NCI-H1417 (cell line): ENCODE measurements at places on chromosomes 3 and 15.

GRCh38 chr3:162367429-162368260, 871.0 kb downstream of the OTOL1 start:
- DNase-seq: no peak

- DNase-seq: peak; percentile 58
These were observed 924 bp upstream of the SIN3A start for GRCh38 chr15:75452364-75452864.

- no peak for DNase-seq
These were observed 39.1 kb upstream of the DNAJC13 start for GRCh38 chr3:132378048-132378762.

- DNase-seq: no peak
These were observed 6.3 kb upstream of the CCR4 start for GRCh38 chr3:32945136-32945535.

- no peak for DNase-seq
These were observed 706.6 kb downstream of the SI start for GRCh38 chr3:164371681-164372080.

DNA sequence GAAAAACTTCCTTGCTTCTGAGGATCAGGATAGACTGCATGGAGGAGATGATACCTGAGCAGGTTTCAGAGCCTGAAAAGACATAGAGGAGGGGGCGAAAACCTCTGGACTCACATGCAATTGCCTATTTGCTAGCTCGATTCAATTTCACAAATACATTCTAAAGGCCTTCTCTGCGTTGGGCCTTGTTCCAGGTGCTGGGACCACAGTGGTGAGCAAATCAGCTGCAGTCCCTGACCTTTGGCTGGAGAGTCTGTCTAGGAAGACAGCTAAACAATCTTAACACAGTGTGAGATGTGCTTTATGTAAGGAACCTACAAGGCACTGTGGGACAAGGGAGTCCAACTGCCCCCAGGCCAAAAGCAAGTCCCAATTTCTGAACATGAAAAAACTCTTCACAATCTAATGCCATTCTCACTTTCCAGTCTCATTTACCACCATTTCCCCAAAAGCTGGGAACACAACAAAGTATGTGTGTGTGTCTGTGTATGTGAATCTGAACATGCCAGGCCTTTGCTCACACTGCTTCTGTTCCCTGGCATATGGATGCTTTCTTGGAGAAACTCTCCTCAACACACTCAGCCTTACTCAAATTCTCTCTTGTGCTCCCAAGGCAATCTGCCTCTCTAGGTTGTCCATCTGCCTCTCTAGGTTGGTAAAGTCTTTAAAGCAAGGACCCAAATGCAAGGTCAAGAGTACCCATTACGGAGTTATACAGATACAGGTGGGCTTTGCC, 2.1 kb upstream of the PCCB start:
- no peak for DNase-seq

GRCh38 chr3:148389916-148390315, 307.8 kb upstream of the AGTR1 start:
- DNase-seq: no peak

DNA sequence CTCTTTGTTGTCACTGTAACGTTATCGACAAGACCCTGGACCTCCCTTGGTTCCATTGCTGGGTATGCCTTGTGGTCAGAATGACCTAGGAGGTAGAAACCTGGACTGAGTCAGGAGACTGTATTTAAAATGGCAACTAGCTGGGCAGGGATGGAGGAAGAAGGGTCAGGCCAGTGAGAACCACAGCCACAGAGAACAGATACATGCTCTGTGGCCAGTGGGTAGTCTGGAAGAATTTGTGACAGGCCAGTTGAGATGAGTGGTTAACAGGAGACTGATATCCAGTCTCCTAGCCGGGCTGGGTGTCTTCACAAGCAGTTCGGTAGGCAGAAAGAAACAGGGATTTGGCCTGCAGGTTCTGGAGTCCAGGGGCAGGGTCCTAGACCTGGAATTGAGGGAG, 58.9 kb downstream of the SNRK start:
- no peak for DNase-seq

GRCh38 chr3:102182162-102182561, 252.7 kb upstream of the ZPLD1 start:
- DNase-seq: no peak

DNA sequence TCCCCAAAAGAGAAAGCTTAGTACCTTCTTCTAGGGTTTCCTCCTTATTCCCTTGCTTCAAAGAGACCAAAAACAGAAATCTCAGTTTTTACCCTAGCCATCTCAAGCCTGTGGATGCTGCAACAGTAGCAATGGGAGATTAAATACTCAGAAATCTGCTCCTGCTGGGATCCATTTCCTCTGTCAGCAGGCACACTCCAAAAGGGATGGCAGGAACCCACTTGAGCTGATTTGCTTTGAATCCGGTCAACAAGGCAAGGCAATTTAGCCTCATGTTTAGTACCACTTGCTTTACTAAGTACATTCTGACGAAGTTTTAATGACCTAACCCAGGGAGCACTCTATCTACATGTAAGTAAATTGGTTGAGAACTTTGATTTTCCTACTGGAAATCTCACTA, 590.0 kb upstream of the ADAMTS9 start:
- DNase-seq: peak; percentile 77

- DNase-seq: peak; percentile 73
These were observed 43.4 kb downstream of the RETNLB start for GRCh38 chr3:108713816-108714215.

DNA sequence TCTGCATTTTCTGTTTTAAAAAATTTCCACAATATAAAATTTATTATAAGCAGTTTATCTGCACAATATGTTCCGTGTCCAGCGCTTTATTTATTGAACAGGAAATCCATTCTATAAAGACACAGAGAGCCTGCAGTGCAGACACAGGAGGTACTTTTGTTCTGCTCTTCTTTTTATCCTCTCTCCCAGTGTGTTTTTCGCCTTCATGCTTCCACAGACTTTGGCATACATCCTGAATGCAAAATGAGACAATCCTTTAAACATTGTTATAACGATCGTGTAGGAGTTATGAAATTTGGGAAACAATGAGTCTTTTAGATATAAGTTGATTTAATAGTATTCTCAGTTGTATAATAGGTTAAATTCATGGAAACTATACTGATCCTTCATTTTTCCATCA, 749.2 kb downstream of the NAALADL2 start:
- no peak for DNase-seq

- no peak for DNase-seq
These were observed 233.4 kb downstream of the ADAMTS17 start for GRCh38 chr15:100108346-100108745.

DNA sequence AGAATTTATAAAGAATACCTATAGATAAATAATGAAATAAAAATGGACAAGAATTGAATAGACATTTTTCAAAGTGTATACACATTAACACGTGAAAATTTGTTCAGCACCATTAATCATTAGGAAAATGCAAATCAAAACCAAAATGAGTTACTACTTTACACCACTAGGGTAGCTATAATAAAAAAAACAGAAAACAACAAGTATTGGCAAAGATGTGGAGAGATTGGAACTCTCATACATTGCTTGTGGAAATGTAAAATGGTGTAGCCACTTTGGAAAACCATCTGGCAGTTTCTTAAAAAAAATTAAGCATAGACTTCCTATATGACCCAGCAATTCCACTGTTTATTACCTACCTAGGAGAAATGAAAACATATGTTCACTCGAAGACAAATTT, 172.8 kb upstream of the P2RY1 start:
- DNase-seq: no peak

DNA sequence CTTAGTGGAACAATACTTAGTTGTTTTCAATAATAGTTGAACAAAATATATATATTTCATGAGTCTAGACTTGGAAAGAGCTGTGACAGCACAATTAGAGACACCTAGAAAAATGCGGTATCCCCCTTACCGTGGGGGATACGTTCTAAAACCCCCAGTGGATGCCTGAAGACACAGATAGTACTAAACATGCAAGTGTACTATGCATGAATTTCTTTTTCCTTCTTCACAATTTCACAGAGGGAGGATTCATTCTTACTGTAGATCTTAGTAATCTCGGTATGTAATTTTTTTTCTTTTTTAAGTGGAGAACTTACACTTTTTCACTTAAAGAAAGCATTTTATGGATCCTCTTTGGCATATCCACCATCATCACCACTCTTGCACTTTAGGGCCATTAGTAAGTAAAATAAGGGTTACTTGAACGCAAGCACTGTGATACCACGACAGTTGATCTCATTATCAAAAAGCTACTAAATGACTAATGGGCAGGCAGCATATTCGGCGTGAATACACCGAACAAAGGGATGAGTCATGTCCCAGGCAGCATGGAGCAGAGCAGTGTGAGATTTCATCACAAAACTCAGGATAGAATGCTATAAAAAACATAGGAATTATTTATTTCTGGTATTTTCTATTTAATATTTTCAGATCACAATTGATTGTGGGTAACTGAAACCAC, 72.3 kb upstream of the ZNF280D start:
- DNase-seq: no peak

DNA sequence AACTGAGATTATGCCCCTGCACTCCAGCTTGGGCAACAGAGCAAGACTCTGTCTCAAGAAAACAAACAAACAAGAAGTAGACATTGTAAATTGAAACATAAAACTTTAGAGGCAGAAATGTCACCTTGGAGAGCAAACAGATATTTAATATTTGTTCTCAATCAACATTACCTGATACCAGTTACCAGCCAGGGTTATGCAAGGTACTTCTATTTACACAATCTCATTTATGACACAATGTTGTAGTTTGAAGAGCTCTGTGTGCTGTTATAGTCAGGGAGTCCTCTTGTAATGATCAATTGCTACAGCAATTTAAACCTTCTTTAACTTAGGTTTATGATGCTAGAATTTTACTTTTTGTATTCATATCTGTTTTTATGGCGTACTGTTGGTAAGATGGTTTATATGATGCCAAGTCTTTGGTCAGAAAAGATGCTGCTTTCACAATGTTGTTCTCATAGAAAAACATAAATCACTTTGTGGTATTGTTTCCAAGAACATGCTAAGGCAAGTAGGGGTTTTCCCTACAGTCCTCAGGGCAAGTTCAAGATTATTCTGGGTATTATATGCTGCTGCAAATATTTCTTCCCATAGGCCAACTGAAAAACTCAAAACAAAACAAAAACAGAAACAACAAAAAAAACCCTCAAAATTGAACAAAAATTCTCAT, 173.5 kb downstream of the TNIK start:
- no peak for DNase-seq

DNA sequence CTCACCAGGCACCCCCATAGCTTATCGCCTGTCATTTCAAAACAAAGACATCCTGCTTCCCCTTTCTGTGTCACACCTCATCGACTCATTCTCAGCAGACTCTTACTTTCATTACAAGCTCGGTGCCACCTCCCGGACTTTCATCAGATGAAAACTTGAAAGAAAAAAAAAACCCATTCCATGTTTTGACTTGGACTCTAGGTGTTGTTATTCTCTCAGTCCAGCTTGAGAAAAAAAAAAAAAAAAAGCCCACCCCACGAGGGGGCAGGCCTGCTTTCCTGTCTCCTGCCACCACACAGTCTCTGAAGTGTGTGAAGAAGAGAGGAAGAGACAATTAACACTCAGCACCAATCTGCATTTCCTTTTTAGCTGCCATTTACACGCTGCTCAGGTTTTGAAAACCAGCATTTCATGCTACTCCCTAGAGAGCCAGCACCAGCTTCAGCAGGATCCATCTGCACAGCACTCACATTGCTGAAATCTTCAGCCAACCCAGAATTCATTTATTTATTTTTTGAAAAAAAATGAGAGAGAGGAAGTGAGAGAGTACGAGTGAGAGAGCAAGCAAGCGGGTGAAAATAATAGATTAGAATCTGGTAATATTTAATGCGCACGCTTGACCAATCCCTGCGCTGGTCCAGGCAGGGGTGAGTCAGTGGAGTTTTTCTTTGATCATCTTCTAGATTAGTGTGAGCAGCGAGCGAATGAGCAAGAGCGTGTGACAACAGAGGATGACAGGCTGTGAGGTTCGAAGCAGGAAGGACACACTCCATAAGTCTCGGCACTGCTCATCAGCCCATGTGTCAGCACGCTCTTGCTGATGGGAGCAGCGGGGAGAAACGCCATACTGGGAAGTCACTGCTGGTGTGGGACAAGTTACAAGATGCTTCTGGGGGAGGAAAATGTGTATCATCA, 23.5 kb downstream of the ZNF80 start:
- DNase-seq: peak; percentile 54

- DNase-seq: no peak
These were observed 15.3 kb downstream of the USP3 start for GRCh38 chr15:63519548-63520178.

- DNase-seq: no peak
These were observed 53.1 kb upstream of the CFAP161 start for GRCh38 chr15:81080996-81081395.

DNA sequence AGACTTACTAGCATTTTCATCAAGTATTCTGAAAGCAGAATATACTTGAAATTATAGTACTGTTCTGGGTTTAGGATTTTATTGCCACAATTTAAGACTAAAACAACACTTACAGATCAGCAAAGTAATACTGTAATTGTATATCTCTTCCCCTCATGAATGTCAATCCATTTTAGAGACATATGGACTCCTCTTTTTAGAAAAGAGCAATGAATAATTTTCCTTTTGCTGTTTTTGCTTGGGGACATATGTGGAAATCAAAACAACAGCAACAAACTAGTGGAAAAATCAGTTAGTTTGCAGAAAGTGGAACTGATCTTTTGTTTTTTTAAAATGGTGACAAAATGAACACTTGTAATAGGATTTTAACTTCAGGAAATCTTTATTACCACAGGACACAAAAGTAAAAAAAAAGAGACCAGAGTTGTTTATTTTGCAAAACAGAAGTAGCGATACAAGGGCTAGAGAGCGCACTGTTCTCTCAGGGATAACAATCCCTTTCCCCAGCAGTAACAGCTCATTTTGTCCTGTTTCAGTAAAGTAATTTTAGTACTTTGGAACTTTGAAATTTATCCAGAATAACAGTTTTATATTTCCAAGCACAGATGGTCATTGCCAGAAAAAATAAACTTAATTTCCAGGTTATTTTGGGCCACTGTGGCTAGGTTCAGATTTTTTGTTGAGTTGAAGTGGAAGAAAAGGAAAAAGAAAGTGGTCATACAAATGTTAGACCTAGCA, 17.1 kb downstream of the LEKR1 start:
- DNase-seq: no peak

DNA sequence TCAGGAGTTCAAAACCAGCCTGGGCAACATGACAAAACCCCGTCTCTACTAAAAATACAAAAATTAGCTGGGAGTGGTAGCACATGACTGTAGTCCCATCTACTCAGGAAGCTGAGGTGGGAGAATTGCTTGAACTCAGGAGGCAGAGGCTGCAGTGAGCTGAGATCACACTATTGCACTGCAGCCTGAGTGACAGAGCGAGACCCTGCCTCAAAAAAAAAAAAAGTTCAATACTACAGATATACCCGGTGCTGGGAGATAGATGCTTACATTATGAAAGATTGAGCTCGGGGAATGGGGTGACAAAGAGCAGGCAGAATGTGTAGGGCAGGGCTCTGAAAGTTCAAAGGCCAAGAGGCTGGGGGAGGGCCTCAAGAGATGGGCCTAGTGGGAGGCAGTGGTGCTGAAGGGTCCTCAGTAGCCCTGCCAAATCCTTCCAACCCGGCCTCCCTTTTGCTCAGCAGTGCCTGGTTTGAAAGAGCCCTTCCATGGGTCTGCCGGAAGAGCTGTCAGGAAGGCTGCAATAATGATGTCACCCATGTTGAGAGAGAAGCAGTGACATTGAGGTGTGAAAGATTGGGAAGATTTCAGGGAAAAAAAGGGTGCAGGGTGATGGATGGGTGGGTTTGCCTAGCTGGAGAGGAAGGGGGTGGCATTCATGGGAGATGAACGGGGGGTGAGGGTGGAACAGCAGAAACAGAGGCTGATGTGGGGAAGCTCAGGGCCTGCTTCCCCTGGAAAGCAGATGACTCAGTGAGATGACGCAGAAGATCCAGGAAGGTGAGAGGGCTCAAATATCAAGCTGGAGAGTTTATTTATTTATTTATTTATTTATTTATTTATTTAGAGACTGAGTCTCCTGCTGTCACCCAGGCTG, 20.0 kb upstream of the IREB2 start:
- no peak for DNase-seq
